Left cardiac atrium (tissue), 4 donors: ENCODE measurements at places on chromosomes 6 and 20.

DNA sequence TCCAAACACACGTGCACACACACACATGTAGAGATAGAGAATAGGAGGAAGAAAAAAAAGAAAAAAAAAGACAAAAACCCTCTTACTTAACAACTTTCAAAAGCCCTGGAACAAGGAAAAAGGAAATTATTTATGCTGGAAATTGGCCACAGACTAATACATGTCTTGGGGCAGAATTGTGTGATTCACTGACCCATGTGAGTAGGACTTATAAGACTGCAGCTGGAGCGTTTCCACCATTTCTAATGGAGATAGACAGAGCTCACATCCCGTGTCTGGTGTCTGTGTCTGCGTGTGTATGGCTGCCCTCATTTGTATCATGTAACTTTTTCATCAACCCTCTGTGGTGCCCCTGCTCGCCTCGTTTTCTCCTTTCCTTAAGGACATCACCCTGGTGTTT, 99.8 kb upstream of the PDE10A start:
- no peak for DNase-seq

- DNase-seq = no peak
Observed at GRCh38 chr6:4728926-4729325, 47.3 kb upstream of the CDYL start.

GRCh38 chr6:37987018-37987417, 167.5 kb downstream of the ZFAND3 start:
- no peak for DNase-seq

DNA sequence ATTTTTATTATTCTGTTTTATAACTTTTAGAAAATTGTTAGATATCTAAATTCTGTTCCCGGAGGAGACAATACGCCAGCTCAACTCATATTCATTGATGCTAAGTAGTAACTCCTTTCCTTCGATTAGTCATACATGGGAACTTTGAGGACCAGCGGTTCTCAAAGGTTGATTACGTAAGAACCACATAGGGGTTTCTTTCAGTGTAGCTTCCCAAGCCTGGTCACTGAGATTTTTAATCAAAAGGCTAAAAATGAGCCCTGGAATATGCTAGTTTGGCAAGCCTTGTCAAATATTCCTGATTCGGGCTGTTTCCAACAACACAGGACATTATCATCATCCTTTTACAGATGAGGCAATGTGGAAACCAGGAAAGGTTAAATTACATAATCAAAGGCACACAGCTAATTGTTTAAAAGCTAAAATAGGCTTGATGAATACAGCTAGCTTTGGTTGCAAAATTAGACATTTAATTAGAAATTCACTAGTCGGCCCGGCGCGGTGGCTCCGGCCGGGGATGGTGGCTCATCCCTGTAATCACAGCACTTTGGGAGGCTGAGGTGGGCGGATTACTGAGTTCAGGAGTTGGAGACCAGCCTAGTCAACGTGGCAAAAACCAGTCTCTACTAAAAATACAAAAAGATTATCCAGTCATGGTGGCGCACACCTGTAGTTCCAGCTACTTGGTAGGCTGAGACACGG, 14.6 kb upstream of the MEI4 start:
- no peak for DNase-seq

GRCh38 chr6:79005024-79005423, 73.0 kb downstream of the PHIP start:
- DNase-seq = no peak

- DNase-seq = no peak
Observed at GRCh38 chr6:134034961-134035822, 17.2 kb downstream of the SLC2A12 start.

- no peak for DNase-seq
Observed at GRCh38 chr6:85124472-85125354, 325.2 kb upstream of the NT5E start.

DNA sequence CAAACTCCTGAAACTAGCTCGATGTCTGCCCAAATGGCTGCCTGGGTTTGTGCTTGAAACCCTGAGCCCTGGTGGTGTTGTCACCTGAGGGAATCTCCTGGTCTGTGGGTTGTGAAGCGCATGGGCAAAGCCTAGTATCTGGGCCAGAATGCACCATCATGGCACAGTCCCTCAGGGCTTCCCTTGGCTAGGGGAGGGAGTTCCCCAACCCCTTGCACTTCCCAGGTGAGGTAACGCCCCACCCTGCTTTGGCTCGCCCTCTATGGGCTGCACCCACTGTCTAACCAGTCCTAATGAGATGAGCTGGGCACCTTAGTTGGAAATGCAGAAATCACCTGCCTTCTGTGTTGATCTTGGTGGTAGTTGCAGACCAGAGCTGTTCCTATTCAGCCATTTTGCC, 152.9 kb upstream of the MAP3K7 start:
- DNase-seq = no peak

- DNase-seq = peak; percentile 68
Observed at GRCh38 chr20:31833130-31833930, 12.1 kb downstream of the FOXS1 start.

DNA sequence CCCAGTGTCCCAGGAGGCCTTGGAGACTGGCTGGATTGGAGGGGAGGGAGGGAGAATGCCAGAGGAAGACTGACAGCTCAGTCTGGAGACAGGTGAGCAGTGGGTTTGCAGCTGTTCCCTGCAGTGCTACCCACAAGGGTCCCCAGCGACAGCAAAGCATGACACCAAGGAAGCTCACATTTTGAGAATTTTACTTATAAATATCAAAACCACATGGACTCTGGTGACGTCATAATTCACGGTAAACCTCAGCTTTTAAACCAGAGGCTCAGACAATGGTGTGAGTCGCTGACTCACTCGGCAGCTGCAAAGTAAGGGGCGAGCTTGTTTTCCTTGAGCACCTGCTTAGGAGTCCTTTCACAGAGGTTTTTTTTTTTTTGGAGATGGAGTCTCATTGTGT, 65.2 kb downstream of the THBS2 start:
- DNase-seq = no peak

DNA sequence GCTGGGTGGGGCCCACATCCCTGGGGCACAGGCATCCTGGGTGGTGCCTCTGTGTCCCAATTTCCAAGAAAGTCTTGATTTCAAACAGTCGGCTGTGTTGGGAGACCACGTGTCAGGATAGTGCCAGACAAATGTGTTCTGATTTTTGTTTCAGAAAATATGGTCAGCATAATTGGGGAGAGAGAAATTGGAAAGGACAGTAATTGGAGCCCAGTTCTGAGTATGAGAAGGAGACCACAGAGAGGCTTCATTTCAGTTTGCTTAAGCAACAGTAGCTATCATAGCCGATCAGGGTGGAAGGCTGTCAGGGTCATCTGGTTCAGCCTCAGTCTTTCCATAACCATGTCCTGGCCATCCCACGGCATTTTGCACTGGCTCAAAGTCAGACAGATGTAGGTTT, 220.7 kb downstream of the CDC5L start:
- DNase-seq = no peak

DNA sequence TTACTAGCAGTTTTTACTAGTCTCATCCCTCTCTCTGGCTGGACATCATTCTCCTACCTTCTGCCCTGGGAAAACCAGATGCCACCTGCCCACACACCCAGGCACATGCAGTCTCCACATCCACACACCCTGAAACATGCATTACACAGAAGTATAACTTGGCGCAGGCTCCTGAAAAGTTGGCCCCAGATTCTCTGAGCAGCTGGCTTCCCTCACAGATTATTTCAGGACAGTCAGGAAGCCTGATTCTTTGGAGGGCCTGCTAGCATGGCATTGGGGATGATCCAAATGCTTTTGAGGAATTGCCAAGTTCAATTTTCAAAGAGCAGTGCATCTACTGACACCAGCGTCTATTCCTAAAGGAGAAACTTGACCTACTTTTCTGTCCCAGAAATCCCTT, 27.8 kb upstream of the KIF16B start:
- DNase-seq = no peak

DNA sequence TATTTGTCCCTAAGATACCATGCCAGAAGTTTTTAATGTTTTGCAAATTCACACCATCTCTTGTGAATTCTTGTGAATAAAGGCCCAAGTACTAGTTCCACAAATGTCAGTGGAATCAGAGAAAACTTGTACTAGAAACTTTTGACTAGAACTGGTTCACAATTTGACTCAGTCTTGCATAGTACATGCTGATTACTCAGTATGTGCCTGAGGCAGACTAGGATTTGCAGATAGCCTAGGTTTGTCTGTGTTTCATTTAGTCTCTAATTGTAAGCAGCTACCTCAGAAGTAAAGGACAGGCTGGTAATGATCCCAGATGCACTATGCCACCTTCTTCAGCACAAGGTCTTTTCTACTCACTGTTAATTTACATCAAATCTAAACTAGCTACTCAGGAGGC, 34.2 kb upstream of the GSTA4 start:
- no peak for DNase-seq

DNA sequence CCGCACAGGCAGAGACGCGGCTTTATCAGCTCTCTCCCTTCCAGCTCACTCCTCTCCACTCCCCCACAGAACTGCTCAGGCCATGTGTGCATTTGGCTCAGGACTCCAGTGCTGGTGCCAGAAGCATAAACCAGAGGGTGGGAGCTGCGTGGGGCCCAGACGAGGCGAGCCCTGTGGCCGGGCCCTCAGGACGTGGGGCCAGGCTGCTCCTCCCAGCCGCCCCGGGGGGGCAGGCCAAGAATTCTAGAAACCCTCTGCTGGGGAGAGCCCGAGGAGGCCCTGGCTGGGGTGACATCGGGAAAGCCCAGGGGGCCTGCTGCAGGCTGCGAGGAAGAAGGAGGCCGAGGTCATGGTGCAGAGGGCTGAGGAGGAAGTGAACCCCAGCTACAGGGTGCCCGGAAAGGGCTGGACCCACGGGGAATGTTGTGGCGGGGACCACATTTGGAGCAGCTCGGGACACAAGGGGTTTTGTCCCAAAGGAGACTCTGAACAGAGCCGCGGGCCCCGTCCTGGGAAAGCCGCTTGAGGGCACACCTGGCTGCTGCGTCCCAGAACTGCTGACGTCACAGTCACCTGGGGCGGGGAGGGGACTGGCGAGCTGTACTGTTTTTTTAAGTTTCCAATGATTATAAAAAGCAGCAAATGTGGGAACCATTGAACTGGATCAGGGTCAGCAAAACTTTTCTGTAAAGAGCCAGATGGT, 107.1 kb downstream of the BANF2 start:
- peak; percentile 86 for DNase-seq

DNA sequence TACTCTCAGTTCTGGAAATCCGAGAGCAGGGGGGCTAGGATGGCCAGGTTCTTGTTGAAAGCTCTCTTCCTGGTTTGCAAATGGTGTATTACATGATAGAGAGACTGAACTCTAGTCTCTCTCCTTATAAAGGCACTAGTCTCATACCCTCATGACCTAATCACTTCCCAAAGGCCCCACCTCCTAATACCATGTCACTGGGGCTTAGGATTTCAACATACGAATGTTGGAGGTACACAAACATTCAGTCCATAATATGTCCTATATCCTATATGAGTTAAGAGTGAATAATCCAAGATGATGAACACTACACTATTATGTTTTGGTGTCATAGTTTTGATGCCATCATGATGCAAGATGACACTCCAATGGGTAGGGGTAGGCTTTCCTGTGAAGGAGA, 20.0 kb upstream of the TXLNB start:
- no peak for DNase-seq

GRCh38 chr6:113632220-113632864, 224.8 kb upstream of the MARCKS start:
- DNase-seq = peak; percentile 56

DNA sequence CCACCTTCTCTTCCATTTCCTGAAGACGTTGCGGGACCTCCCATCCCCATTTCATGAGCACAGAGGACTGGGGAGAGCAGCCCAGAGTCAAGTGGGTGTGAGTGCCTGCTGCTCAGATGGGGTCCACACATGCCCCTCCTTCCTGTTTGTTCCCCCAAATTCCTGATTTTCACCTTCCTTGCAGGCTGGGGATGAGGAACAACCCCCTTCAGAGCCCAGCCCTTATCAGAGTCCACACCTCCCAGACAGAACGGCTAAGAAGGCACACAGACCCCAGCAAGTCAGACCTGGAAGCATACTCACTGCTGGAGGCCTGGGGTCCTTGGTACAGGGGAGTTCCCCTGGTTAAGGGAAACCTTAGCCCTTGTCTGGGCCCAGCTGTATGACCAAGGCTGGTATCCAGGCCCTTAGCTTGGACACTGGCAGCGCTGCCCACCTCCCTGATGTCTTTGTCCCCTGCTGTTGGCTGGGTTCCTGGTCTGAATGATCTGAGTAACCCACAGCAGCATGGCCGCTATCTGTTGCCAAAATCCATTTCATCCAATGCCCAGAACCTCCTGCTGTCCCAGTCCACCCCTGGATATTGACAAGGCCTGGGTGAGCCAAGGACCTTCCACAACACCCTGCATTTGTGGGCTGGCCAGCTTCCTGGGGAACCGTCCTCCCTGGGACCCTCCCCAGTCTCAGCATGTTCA, 230.9 kb downstream of the SYNDIG1 start:
- no peak for DNase-seq

GRCh38 chr6:25494469-25494868, 157.5 kb upstream of the SCGN start:
- no peak for DNase-seq

- no peak for DNase-seq
Observed at GRCh38 chr6:142863981-142864380, 81.0 kb downstream of the HIVEP2 start.

DNA sequence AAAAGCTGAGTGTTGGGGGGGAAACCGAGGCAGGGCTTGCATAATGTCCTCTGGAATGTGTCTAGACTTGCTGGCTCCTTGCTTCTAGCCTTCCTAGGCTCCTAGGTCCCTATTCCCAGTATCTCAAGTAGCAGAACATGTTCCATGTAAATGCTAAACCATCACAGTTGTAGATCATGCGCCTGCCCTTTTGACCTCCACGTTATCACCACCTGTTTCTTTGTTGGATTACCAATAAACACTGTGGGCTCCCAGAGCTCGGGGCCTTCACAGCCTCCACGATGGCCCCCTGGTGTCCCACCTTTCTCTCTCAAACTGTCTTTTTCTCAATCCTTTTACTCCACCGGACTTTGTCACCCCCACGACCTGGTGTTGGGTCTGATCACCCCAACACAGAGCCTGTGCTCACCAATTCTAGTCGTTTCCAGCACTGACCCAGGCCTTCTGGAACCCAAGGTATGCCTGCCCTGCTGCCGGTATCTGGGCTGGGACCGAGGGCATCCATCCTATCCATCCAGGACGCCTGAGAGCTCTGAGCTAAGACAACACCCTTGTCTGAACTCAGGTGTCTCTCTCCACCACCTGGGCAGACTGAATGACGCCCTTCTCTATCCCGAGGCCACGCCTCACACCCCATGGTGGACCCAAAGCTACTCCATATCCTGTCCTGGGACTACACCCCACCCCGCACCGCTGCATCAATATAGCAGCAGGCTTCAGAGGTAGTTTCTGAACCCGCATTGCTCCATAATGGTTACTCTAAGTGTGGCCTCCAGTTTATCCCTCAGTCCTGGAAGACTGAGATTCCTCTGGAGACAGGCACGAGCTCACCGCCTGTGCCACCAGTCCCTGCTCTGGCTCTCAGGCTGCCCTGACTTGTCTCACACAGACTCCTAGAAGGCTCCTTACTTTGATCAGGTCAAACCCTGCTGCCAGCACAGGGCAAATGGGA, 9.3 kb upstream of the PRR18 start:
- no peak for DNase-seq

- DNase-seq = no peak
Observed at GRCh38 chr6:135320721-135321621, 139.9 kb downstream of the MYB start.
